ENCODE measurements at places on chromosomes 4 and X.

DNA sequence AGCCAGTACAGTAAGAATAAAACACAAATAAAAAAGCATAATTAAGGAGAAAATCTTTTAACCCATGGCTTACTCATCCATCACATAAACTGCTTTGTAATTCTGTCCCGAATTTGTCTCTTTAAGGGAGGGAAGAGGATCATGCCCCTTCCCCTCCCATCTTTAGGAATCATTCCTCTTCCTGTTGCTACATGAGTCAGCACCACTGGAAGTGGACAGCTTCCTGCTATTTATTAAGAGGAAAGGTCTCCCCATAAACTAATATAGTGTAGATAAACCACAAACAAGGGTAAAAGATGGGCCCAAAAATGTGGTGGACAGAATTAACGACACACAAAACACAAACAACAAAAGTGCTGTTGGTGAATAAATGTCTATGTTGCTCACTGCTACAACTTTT, 75.8 kb downstream of the PPP3CA start:
- no peak for DNase-seq

DNA sequence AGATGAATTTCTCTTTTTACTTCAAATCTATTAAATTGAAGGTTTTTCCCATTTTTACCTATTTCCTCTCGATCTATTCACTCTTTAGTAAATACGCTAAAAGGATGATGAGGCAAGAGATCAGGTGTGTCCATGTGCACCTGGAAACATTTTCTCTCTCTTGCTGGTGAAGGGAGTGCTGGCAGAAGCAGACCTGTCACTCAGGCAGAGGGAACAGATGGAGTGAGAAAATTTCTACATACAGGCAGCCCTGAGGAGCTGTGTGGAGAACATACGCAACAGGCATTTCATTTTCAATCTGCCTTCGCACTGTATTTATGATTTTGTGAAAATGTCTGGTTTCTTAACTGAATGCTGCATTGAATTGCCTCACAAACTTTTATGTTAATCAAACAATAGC, 249.5 kb downstream of the GPM6A start:
- no peak for DNase-seq

DNA sequence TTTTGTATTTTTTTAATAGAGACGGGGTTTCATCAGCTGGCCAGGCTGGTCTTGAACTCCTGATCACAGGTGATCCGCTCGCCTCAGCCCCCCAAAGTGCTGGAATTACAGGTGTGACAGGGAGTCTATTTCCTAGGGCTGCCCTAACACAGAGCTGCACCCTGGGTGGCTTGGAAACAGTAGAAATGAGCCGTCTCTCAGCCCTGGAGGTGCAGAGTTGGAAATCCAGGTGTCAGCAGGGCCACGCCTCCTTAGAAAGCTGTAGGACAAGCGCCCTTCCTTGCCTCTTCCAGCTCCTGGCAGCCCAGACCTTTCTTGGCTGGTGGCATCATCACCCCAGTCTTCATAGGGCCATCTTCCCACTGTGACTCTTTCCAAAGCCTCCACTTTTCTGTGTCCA, 71.6 kb downstream of the DCTD start:
- DNase-seq = no peak

GRCh38 chrX:154802947-154803346, 2.3 kb downstream of the MPP1 start:
- DNase-seq = no peak

GRCh38 chrX:35622040-35622439, 176.1 kb upstream of the MAGEB16 start:
- no peak for DNase-seq

DNA sequence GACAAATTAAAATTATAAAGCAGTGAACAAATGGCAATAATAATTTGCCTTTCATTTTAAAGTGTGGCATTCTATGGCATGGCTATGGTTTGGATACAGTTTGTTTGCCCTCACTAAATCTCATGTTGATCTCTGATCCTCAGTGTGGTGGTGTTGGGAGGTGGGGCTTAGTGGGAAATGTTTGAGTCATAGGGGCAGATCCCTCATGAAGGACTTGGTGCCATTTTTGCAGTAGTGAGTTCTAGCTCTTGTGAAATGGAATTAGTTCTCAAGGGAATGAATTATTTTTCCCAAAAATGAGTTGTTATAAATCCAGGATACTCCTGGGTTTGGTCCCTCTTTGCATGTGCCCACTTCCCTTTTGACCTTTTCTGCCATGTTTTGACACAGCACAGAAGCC, 181.4 kb downstream of the AMELX start:
- DNase-seq = no peak

DNA sequence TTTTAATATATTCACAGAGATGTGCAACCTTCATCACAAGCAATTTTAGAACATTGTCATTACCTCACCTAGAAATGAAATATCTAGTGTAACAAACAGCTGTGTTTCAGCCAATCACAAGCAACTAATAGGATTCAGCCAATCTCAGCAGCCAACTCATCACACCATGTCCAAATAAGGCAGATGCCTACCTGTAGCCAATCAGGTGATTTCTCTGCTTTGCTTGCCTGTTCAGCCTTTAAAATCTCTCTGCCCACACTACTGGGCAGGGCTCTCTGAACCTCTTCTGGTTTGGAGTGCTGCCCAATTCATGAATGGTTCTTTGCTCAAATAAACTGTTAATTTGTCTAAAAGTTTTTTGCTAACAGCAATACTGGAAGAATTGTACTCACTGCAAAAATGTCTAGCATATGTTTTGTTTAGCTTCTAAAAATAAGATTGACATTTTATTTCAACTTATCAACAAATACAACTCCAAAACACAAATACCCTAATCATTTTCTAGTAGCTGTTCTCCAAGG, 52.4 kb upstream of the IGFBP7 start:
- DNase-seq = no peak

DNA sequence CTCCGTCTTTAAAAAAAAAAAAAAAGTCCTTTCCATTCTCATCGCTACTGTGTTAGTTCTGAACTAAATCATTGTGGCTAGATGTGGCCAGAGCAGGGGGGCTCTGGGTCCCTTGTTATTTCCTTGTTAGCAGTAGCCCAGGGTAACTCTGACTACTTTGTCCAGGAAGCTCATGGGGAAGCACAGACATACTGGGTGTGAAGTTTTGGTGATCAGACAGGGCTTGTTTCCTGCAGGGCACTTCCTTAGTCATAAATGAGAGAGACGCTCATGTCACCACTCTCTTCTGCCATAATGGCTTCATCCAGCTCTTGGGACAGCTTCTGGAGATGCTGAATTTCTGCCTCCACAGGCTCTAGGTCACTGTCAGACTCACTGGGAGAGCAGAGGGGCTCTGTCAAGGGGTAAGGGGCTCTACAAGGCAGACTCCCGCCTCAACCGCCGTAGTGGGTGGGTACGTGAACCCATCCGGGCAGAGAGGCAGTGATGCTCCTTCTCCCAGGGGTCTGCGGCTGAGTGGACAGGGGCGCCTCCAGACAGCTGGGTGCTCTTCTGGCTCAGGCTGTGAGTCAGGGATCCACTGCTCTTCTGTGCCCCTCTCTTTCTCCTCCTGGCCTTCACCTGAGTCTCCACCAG, 12.9 kb downstream of the STIM2 start:
- DNase-seq = peak; percentile 86

DNA sequence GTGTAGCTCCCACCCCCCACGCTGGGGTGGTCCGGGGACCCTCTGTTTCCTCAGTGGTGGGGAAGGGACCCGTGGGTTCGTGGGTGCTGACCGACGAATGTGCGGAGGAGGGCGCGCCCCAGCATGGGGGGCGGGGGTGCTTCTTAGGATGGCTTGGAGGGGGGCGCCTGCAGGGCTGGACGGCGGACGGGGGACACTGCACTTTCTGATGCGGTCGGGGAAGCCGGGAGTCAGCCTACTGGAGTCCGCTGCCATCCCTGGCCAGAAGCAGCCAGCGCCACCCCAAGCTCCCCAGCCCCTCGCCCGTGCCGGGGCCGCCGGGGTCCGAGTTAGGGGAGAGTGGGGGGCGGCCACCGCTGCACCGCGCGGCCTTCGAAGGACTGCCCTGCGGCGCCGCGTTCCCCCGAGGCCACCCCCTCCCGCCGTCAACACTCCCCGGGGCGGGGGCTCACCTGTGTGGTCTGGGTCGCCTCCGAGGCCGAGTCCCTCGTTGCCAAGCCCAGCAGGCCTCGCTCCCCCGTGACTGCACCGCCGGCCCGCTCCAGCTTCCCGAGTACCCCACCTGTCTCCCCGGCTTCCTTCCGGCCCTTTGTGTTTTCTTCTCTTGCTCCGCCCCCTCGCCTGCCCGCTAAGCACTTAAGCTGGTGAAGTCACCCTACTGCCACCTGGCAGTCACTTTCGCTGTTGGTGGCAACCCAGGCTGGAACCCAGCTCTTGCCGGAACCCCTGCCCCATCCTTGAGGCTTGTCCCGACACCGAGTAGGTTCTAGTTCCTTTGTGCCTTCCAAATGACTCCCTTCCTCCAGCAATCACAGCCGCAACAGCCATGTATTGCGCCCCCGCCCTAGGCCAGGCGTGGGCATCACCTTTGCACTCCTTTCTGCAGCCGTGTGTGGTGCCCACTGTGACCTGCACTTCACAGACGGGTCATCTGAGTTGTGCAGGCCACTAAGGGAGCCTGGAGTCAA, at the start of gene OCIAD2:
Gene OCIAD2 (minus strand): TSS at position 569 of the 968 bp plus-strand sequence. CDS start 2,225 bp downstream, outside the sequence.
- peak; percentile 54 for DNase-seq

DNA sequence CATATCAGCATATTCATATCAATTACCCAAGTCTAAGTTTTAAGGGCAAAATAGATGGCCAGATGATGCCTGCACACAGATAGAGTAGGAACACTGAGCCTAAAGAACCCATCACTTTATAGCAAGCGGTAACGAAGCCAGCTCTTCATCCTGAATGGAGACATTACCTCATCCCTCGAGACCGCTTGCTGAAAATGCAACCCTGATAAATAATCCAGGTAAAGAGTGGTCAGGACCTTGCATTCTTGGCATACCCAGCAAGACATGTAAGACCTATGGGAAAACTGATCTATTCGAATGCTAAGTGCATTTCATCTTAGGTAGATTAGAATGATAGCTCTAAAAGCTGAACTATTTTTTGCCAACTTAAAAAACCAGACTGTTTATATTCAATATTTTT, 25.3 kb downstream of the DCHS2 start:
- DNase-seq = no peak

- DNase-seq = no peak
Observed at GRCh38 chr4:84238247-84239090, 260.6 kb downstream of the NKX6-1 start.

DNA sequence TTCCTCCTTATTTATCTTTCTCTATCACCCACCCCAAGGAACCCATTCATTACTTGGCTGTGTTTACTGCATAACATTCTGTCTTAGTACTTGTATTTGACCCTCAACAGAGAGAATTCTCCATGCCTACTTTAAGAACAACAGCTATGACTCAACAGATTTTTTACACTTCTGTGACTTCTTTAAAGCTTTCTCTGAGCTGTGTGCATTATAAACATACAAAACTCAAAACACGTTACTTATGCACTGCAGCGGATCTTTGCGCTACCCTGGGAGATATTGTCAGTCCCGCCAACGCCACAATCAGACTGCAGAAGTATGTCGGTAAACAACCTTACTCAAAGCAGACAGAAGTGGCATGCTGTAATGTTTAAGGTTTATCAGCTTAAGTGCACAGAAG, 35.1 kb downstream of the PRKX start:
- no peak for DNase-seq

DNA sequence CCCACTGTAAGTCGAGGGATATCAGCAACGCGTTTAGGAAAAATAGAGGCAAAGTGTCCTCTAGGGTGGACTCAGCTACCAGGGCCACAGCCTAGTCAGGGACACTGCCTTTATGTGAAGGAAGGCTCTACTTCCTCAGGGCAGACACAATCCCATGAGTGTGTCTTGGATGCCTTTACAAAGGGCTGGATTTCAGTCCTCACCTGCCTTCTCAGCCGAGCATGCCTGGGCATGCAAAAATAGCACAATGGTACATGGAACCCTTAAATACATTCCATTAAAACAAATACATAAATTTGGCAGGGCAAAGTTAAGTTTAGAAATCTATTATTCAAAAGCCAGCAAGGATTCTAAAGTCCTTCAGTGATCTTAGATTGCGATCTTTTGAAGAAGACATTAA, 51.1 kb downstream of the DMD start:
- DNase-seq = no peak

DNA sequence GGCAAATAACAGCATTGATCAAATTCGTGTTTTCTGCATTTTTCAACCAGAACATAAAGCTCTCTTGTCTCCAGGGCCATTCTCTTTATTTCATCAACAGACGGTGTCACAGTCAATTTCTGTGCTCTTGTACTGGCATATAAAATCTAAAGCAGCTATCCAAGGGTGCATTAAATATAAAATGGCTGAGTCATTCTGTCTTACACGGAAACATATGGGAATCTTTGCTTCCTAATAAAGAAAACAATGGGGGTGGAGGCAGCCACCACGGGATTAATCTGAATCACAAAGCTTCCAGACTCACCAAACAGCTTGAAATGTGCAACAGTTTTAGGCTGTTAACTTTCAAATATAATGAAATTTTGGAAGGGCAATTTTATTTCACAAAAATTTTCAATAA, 132.6 kb downstream of the IL15 start:
- DNase-seq = no peak

DNA sequence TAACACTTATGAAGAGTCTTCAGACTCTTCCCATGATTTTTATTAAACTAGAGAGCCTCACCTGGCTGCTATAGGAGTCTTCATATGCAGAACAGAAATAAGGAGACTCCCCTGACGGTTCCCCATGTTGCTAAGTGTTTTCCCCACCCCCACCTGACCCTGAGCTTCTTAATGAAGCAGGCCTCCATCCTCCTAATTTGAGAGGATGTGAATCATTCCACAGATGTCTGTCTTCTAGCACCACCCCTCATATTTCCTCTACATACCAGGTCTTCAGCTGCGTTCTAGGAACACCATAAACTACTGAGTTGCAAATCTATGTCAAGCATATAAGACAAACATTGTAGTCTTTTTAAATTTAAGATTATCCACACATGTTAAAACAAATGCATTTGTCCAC, 36.9 kb downstream of the RP2 start:
- no peak for DNase-seq

DNA sequence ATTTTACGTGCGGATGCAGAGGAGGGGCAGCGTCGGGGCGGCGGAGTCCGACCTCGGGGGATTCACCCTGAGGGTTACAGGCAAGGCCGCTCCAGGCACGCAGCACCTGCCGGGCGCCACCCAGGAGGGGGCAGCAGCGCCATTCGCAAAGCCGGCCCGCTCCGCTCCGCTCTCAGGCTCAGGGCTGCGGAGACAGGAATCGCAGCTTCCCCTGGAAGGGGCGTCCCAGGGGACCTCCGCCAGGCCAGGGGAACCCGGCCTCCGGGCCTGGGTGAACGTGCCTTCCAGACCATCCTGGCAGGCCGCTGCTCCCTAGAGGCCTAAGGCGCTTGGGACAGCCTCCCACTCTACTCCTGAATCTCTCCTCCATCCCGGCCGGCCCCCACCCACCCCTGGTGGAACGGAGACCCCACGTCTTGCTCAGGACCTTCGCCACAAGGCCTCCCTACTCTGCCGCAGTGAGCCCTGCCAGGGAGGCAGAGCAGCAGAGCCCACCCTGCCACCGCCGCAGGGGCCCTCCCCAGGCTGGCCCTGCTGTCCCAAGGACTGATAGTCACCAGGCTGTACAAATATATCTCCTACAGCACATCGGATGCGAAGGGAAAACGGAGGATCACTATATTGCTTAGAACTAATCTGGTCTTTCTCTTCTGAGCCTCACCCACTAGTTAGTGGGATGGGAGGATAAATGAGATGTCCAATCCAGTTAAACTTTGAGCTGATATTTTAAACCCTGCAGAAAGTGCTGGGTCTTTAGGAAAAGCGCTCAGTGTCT, 115.0 kb downstream of the SMIM20 start:
- peak; percentile 81 for DNase-seq

Data from stimulated activated effector memory CD8-positive, alpha-beta T cell treated with anti-CD3 and anti-CD28 coated beads, Interleukin-12 subunit alpha, Interleukin-12 subunit beta, amount 100 ng/mL, for 72 hours (primary cell).